ENCODE measurements at places on chromosomes 12 and 14. TPM values are rescaled to one million over a fixed set of nuclear protein-coding genes. Genes with fewer than 3 reads are reported as not detected.

DNA sequence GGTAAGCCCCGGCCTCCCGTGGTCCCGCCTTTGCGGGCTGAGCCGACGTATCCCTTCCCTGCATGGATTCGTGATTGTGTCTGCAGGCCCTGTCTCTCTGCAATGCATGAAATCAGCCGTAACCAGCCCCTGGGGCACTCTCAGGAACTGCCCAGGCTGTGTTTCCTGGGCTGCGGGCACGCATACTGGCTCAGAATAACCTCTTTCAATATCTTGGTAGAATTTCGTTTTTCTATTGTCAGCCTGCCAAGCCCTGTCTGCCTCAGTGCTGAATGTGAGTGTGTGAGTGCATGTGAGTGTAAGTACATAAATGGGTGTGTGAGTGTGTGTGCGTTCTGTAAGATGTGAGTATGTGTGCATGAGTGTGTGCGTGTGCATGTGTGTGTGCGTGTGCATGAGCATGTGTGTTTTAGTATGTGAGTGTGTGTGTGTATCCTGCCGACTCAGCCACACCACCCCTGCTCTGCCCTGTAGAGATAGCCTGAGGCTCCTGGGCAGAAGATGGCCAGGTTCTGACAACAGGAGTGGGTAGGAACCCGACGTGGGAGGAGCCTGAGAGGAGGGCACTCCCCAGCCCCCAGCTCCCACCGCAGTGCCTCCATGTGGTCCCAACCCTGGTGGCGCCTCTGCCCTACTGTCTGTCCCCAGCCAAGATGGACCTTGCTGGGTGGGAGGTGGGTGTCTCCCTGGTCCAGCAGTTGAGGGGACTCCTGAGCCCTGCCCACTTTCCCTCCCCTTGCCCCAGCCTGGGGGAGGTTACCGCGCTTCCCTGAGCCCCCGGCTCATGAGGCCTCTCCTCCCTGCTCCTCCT is 268.8 kb downstream of the ADGRD1 start:
- no peak for DNase-seq

DNA sequence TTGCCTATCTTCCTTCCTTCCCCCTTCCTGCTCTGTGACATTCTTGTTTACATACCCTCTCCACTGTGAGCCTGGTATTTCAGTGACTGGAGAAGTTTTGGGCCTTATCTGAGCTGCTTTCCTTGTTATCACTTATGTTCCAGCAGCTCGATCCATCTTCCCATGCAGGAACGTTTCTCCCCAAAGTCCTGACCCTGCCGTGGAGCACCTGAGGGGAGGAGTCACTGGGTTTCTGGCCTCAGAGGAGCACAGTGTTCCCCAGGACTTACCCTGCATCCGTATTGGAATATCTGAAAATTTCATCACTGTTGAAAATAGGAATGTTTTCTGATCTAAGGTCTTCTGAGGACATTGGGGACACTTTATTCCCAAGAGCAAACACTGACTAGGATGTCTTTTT is 141.8 kb downstream of the CACNA1C start:
- DNase-seq, result no peak

SLC16A7 gene
- total RNA-seq, result 67.3 TPM

- peak; percentile 47 for DNase-seq
Observed at GRCh38 chr12:110100315-110100970, 23.7 kb upstream of the IFT81 start.

GRCh38 chr14:76486251-76486743 is 110.4 kb downstream of the ESRRB start:
- no peak for DNase-seq

GRCh38 chr14:84323978-84324377 is 1206.0 kb upstream of the FLRT2 start:
- no peak for DNase-seq
